ENCODE measurements at places on chromosomes 1 and 21.

GRCh38 chr1:100862591-100862990 lies 32.1 kb downstream of the EXTL2 start:
- no peak for DNase-seq

DNA sequence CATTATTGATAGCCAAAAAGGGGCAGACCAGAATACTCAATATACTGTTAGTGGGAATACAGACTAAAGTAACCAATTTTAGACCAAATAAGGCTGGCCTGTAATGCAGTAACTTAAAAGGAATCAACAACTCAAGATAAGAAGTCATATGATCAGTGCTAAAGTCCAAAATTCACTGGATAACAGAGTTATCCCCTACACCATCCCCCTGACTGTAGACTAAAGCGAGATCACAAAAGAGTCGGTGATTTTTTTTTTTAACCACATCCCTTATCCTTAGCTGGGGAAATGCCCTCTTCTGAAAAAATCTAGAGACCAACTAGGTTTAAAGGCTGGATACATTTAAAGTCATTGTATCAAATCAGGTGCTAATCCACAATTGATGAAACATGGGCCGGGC lies 7.7 kb downstream of the UBR4 start:
- DNase-seq, result no peak

DNA sequence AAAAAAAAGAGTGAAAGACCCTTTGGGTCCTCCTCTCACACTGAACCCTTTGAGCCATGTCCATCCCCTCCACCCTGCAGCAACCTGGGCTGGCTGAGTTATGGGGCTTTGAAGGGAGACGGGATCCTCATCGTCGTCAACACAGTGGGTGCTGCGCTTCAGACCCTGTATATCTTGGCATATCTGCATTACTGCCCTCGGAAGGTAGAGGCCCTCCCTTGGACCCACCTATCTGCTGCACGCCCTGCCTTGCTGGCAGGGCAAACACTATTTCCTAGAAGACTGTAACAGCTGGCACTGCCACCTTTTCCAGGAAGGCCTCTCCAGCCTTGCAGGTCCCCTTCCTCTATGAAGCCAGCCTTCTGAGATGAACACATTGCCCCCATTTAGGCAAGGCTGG lies 1.1 kb downstream of the SLC50A1 start:
- DNase-seq, result no peak

GRCh38 chr1:39326836-39327235 lies 122.3 kb downstream of the MACF1 start:
- DNase-seq, result no peak

DNA sequence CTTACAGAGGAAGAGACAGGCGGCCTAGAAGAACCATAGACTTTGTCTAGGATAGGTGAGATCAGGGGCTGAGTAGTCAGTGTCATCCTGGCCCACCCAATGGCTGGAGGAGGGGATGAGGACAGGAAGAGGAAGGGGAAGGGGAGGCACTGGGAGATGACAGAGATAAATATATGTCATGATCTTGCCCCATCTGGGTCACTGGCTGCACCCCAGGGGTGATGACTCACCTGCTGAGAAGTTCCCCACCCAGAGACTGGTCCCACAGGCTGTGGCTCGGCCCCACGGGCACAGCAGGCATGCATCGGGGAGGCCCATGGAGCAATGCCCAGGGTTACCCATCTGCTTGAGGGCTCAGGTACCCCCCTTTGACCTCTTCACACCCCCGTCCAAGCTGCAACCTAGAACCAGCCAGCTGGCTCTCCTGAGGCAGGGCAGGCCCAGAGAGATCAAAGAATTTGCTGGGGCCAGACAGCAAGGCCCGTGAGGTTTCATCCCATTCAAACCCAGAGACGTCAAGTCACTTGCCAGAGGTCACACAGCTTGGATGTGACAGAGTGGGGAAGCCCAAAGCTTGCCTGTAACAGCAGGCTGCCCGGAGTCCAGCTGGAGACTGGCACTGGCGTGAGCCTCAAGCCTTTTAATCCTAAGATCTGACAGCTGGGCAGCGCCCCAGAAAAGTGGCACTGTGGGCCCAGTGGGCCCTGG lies 34.7 kb upstream of the CASZ1 start:
- DNase-seq, result no peak

- DNase-seq, result peak; percentile 51
Measured at GRCh38 chr1:228964178-228965089, 229.2 kb downstream of the RHOU start.

DNA sequence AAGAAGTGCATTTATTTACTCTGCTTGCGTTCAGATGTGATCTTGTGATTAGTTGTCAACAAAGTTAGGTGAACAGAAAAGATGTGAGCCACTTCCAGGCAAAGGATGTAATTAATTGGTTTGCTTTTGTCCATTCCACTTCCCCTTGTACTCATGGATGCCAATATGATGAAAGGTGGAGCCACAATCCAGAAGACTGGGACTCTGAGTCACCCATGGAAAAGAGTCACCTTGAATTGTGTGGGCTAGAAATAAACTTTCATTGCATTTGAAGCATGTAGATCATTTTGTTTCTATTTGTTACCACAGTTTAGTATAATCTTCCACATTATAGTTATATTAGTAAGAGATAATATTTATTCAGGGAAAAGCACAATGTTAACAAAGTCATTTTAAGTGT lies 684.2 kb downstream of the LTN1 start:
- no peak for DNase-seq

Measured in tongue (tissue), 3 donors.